Activated CD8-positive, alpha-beta memory T cell treated with anti-CD3 and anti-CD28 coated beads for 4 hours (primary cell): ENCODE measurements at places on chromosomes 11 and 22.

DNA sequence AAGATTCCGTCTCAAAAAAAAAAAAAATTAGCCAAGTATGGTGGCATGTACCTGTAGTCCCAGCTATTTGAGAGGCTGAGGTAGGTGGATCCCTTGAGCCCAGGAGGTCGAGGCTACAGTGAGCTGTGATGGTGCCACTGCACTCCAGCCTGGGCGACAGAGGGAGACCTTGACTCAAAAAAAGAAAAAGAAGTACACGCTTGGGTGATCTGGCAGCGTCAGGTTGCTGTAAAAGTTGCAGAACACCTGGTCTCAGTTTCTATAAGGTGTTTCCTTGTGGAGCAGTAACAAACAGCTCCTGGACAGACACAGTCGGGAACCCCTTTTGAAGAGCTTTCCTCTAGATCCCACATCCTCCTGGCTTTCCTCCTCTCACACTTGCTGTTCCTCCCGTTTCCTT lies 45.8 kb downstream of the SCGB1A1 start:
- DNase-seq: no peak

DNA sequence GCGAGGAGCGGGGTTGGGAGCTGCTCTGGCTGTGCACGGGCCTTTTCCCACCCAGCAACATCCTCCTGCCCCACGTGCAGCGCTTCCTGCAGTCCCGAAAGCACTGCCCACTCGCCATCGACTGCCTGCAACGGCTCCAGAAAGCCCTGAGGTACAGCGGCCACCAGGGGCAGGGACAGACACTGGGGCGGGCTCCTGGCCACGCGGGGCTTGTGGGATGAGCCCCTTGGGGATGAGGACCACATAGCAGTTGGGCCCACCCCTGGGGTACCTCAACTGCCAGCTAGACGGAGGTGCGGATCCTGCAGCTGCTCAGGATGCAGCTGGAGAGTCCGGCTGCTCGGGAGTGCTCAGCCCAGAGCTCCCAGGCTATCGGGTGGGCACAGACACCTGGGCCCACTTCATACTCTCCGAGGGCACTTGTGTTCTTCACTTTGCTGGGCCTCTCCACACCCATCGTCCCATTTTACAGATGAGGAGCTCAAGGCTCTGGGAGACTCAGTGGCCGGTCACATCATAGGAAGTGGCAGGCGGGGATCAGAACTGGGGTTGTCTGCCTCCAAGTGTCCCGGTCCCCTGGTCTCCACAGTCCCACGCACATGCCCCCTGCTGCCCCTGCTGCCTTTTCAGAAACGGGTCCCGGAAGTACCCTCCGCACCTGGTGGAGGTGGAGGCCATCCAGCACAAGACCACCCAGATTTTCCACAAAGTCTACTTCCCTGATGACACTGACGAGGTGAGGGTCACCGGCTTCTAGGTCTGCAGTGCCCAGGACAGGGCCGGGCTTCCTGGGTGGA lies 77.6 kb downstream of the MYO7A start:
- no peak for DNase-seq

DNA sequence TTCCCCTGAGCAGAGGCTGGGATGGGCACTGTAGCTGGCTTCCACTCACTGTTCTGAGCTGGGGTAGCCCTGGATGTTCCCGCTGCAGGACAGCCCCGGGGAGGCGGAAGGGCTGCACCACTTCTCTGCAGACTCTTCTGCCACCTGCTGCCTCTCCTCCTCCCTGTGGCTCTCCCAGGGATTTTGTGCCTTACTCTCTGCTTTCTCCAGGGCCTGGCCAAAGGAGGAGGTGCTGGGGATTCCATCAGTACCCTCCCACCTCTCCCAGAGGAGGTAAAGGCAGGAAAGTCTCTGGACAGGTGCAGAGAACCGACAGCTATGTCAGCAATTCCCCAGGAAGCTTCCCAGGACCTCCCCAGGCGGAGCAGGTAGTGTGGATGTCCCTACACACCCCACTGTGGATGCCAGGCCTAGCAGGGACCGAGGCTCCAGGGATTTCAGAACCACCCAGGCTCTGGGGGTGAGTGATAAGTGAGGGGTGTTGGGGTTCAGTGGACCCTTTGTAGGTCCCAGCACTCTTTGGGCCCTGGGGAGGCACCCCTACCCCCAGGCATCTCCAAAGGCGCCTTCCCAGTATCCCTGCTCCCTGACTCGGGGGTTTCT lies 11.3 kb downstream of the DUSP8 start:
- DNase-seq: no peak

DNA sequence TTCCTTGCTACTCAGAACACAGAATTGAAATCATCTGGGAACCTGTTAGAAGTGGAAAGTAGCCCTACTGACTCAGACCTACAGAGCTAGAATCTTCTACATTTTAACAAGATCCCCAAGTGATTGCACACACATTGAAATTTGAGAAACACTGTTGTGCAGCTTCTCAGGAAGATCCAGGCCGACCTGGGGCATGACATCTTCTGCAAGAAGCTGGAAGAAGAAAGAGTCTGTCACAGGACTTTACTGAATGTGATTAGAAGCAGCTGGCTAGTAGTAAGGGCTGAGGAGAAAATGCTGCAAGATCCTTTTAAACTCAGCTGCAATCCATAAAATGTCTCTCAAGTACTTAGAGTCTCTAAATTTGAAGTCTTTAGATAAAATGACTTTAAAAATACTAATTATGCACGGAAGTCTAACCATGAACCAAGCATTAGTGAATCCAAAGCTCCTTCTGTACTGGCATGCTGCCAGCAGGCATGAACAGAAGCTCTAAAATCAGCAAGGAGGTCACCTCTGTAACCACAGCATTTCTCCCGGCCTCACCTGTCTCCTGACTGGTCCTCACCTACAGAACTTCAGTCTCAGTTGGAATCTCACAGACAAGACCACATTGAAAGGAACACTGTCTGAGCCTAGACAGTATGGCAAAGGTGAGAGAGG lies 85.0 kb downstream of the SERGEF start:
- no peak for DNase-seq

- DNase-seq: no peak
These were observed 624.7 kb downstream of the BUD13 start for GRCh38 chr11:116148056-116148455.

- DNase-seq: no peak
These were observed 122.3 kb downstream of the SPATA19 start for GRCh38 chr11:133723056-133723455.

DNA sequence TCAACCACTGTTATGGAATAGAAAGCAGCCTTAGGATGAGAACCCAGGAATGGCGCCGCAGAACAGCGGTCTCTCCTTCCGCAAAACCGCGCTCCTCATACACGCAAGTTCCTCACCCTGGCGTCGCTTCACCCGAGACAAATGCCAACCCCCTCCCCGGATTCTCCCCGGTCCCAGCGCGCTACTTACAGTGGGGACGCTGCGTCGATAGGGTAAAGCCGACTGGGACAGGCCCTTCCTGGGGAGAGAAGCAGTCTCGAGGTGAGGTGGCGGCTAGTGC lies 287 bp downstream of the RPS13 start:
- DNase-seq: no peak

DNA sequence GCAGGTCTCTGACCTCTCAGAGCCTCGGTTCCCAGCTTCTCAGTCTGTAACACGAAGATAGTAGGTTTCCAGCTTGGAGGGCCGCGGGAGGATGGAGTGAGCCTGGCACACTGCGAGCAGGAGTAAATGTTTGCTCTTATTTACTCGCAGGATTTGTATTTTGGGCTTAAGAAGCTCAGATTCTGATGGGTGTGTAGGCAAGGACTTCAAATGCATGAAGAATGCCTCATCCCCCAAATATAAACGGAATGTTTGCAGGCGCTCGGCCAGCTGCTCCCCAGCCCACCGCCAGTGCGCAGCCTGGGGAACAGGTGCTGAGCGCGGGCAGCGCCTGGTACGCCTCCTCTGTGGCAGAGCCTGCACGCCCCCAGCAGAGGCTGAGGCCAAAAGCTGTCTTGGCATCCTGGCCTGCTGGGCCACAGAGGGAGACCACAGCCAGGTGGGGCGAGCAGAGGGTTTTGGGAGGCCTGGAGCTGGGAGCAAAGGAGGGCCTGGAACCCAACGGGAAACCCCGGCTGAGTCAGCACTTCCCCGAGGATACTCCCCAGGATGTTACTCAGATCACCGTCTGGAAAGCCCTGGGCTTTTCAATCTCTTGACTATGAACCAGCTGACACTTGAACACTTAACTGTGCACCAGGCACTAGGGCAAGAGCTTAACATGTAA lies 9.4 kb downstream of the EHD1 start:
- DNase-seq: no peak

DNA sequence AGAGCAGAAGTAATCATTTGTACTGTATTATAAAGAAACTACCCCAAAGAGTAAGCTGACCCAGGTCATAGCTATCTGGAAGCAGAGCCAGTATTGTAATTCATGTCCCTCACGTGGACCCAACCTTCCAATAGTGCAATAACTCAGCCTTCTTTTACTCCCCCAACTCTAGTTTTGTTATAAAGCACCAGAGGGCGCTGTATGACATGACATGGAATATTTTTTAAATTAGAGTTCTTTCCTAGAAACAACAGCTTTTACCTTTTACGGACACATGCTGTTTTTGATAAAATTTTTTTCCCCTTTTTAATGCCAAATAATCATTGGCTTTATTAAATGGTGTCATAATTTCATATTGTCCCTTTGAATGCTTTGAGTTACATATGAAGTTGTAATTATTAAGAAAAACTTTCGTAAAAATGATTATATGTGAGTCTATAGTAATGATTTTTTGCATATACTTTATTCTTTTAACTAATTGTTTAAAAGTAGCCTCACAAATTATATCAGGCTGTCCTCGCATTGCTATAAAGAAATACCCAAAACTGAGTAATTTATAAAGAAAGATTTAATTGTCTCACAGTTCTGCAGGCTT lies 76.9 kb downstream of the DKK3 start:
- no peak for DNase-seq

DNA sequence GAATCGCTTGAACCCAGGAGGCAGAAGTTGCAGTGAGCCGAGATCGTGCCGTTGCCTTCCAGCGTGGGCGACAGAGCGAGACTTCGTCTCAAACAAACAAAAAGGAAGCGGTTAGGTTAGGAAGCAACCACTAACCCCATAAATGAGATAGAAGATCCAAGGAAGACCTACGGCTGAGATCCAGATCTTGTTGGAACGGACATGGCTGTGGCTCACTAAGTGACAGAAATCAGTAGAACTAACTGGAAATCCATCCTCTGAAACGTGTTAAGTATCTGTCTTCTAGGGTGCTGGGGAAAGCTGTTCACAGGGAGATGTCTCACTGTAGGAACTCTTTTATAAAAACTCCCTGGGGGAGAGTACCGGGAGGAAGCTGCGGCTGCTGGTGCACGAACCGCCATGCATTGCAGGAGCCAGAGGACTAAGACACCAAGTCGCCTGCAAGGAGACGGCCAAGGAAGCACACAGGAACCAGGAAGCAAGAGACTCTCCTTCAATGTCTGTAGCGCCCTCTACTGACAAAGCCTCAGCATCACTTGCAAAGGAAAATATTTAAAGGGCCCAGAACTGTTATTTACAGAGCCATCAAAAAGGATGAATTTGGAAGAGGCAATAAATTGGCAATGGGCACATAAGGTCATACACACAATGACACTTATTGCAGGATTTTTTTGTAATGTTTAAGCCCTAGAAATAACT lies 16.9 kb upstream of the SPTY2D1 start:
- no peak for DNase-seq

GRCh38 chr22:44837481-44837880 lies 85.1 kb downstream of the ARHGAP8 start:
- no peak for DNase-seq

DNA sequence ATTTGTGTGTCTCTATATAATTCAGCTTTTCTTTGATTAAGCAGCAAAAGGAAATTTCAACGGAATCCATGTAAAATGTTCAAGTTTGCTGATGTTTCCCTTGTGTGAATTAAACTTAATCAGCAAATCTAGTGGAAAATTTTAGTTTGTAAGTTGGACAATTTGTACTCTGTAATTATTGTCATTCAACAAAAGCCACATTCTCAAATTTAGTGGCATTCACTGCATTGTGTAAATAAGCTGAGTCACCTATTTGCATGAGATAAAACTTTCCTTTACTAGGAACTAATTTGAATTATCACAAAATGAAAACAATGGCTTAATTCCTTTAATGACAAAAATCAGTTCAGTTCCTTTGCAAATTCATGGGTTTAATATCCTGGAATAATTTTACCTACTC lies 784.2 kb upstream of the CCDC179 start:
- DNase-seq: no peak

GRCh38 chr22:48896766-48897644 lies 930.7 kb downstream of the BRD1 start:
- no peak for DNase-seq

GRCh38 chr11:29343465-29344333 lies 673.1 kb downstream of the KCNA4 start:
- DNase-seq: no peak

GRCh38 chr11:118596224-118597146 lies 10.9 kb upstream of the PHLDB1 start:
- no peak for DNase-seq

GRCh38 chr22:40405178-40406062 lies 35.0 kb downstream of the SGSM3 start:
- no peak for DNase-seq

DNA sequence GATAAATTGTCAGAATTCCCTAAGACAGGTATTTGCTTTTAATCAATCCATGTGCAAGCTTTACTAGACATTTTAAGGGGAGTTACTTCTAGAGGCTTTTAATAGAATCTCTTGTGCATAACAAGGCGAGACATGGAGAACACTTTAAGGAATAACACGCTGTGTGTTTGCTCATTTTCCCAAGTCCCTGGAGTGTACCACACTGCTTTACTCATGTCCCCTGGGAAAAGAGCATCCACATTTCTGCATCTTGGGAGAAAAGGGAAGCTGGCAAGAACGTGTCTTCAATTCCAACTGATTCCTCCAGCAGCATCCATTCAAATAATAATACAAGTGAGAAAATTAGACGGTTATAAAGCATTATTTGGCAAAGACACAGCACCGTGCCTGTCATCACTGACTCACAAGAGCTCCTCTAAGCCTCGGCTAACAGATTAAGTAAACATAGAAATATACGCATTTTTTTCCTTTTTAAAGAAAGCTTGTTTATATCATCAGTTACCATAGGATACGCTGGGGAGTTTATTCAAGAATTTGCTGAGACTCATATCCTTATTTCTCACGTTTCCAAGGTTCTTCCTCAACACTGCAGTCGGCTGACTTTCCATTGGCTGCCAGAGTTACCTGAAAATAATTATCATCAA lies 121.5 kb downstream of the CD44 start:
- DNase-seq: no peak

DNA sequence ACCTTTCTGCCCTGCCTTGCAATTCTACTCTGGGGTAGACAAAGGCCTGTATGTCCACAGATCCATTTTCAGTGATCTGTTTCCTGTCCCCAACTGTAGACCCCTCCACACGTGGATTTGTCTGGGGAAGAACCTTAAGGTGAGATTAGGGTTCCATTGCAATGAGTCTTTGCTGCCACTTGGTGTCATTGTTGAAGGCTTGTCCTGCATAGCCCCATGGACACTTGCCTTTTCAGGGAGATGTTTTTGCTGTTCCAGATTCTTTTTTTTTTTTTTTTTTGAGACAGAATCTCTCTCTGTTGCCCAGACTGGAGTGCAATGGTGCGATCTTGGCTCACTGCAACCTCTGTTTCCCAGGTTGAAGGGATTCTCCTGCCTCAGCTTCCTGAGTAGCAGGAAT lies 21.8 kb downstream of the SERPING1 start:
- no peak for DNase-seq

GRCh38 chr11:45048313-45048841 lies 97.7 kb upstream of the TP53I11 start:
- DNase-seq: no peak
